ENCODE measurements at places on chromosomes 1 and 21.

DNA sequence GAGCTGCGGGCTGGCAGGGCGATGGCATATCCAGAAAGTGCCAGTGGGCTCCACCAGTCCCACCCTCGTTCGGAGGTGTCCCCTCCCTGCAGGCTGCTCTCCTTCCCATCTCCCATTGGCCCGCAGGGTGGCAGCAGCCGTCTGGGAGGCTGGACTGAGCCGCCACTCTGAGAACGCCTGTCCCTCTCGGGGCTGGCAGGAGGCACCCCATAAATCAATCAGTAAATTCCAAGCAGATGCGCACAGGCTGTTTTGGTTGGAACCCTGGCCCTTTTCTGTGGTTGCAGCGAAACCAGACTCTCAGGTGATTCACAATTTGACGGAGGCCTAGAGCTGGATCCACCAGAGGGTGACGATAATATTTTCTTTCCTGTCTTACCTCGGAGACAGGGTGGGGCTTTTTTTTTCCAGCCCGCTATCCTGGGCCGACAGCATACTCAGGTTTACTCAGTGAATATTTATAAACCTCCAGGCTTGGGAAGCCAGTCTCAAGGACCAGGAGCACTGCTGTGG is 99.7 kb downstream of the GLIS1 start:
- no peak for DNase-seq

GRCh38 chr1:245822996-245823395 is 668.2 kb downstream of the KIF26B start:
- no peak for DNase-seq

GRCh38 chr1:230165536-230165935 is 98.5 kb downstream of the GALNT2 start:
- DNase-seq, result no peak

DNA sequence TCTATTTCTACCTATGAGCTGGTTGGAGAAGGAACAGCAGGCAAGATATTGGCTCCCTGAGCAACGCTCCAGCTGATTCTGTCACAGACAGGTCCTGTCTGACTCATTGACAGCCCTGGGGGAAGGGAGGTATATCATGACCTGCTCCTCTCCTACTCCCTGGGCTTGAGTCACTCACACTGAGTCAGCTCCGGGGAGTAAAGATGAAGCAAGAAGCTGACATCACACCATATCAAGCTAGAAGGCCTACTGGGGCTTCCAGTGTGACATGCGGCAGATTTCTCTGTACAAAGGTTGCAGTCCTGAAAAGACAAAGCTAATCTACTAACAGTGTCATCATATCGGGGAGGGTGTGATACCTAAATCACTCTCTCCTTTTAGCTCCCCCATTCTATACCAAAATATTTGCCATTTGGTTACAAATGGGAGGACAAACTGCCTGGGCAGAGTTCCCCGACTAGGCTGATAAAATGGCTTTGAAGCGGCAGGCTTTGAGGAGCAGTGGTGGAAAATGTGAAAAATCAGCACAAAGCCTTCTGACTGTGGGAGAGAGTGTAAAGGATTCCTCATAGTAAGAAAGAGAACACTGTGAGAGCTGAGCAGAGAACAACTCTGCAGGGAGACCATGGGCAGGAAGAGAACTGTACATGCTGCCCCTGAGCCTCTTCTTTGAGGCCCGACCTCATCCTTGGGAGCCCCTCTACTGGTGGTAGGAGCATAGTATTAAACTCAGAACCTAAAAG is 15.5 kb downstream of the PI4KB start:
- DNase-seq, result peak; percentile 86

DNA sequence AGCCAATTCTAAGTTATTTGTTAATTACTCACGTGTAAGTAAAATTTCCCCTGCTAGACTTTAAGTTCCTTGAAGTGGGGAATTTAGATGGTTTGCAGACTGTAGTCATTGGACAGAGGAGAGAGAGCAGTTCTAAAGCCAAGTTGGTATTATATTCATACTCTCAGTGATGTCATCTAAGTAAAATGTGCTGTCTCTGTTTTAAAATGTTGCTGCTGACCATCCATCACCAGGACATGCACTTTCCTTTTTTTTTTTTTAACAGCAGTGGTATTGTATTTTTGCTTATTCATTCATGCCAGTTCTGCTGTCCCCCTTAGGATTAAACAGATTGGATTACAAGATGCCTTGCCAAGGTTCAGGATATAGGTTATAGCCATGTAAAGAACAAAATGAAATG is 2.3 kb downstream of the TTLL7 start:
- no peak for DNase-seq

GRCh38 chr21:35926003-35926740 is 134.2 kb downstream of the SETD4 start:
- no peak for DNase-seq

- no peak for DNase-seq
Measured at GRCh38 chr1:93661829-93662474, 19.7 kb downstream of the BCAR3 start.

DNA sequence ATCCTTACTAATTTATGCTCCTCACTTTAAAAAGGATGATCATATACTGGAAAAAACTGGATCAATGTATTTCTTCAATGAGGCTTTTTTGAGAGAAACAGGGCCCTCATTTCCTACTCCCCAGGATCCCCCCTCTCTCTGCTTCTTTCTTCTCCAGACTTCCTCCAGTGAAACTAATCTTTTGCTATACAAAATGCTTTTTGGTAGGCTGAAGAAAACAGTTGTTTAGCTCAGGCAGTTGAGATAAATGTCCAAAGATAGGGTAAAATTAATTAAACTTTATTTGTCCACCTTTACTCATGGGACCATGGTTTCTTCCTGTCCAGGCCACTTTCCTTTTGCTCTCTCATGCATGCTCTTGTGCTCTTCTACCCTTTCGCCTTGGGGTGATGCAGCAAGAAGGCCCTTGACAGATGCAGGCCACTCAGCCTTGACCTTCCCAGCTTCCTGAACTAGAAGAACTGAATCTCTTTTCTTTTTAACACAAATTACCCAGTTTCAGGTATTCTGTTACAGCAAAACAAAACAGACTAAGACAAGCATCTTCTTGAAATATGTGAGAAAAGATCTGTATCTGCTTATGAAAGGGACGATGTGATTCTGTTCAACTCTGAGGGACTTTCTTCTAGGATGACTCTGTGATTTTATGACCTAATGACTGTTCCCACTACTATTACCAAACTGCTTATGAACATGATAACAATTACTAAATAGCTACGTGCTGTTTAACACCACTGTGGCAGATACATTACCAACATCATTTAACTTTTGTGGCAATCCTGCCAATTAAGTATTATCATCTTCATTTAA is 63.7 kb downstream of the NVL start:
- DNase-seq, result no peak

DNA sequence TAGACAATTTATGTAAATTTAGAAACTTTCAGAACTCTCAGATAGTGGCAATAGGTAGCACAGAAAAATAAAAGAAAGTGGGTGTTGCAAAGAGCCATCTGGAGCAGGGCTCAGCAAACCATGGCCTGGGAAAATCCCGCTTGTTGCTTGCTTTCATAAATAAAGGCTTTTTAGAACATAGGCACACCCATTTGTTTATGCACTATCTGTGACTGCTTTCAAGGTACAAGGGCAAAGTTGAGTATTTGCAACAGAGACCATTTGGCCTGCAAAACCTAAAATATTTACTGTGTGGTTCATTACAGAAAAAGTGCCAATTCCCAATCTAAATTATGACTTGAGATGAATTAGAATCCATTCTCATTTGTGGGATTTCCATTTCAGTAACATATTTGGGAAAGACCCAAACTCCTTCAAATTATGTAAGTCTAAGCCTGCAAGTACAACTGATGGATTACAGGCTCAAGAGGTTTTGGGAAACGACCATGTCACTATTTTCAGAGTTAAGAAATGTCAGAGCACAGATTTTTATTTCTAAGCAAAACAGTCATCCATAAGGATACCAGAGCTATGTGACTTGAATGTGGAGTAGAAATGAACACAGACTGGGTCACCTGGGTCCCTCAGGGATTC is 43.5 kb upstream of the DPT start:
- no peak for DNase-seq

- no peak for DNase-seq
Measured at GRCh38 chr1:182185136-182185535, 123.6 kb upstream of the ZNF648 start.

- no peak for DNase-seq
Measured at GRCh38 chr1:115320377-115320776, 17.7 kb downstream of the NGF start.

- no peak for DNase-seq
Measured at GRCh38 chr1:67646145-67647035, 38.6 kb upstream of the GADD45A start.

DNA sequence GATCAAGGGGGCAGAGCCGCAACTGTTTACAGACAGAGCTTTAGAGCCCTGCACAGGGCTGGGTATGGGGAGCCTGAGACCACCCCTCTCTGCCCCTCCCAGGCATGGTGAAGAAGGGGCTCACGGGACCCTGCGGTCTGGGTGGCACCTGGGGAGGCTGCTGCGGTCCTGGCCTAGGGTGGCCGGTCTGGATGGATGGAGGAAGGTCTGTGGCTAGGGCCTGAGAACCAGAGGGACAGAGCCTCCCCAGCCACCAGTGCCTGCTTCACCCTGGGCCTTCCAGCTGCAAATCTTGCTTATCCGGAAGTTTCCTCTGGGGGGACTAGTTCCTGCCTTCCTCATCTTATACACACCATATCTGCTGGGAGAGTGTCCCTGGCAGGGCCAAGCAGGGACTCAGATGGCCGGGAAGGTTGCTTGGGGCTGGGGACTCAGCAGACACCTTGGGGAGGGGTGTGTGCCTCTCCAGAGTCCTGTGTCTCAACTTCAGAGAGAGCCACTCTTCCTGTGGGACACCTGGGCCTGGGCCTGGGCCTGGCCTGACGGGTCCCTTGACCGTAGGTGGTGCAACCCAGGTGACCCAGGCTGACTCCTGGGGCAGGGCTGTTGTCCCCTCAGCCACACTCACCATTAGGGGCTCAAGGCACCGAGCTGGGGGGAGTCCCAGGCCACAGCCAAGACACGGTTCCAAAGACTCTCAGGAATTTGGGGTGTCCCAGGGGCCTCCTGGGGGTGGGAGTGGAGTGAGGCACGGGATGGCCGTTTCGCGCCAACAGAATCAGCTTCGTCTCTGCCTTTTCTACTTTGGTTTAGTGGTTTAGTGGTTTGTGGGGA is 52.0 kb upstream of the ACTRT2 start:
- DNase-seq, result no peak

DNA sequence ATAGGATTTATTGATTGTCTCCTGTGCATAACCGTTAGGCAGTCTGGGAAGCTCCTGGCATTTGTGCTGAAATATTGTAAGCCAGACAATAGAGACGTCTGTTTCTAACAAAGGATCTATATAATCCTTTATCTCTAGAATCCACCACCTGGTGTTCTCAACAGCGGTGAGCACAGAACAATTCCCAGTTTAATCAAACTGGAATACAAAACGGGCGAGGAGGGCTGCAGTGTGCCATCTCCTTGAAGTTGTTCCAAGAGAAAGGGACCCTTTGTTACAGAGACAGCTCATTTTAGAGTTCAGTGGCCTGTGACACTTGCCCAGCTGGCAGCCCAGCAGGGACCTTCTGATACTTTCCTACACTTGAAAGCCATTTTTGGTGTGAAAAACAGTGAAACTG is 162.8 kb upstream of the IVNS1ABP start:
- DNase-seq, result no peak

GRCh38 chr1:76402128-76402527 is 327.6 kb downstream of the ST6GALNAC3 start:
- no peak for DNase-seq

DNA sequence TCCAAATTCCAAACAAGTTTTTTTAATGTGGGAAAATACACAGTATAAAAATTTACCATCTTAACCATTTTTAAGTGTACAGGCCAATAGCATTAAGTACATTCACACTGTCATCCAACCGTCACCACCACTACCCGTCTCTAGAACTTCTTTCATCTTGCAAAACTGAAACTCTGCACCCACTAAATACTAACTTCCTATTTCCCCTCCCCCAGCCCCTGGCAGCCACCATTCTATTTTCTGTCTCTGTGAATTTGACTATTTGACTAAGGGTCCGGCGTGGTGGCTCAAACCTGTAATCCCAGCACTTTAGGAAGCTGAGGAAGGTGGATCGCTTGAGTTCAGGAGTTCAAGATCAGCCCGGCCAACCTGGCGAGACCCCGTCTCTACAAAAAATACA is 36.1 kb downstream of the CLSTN1 start:
- DNase-seq, result peak; percentile 61

DNA sequence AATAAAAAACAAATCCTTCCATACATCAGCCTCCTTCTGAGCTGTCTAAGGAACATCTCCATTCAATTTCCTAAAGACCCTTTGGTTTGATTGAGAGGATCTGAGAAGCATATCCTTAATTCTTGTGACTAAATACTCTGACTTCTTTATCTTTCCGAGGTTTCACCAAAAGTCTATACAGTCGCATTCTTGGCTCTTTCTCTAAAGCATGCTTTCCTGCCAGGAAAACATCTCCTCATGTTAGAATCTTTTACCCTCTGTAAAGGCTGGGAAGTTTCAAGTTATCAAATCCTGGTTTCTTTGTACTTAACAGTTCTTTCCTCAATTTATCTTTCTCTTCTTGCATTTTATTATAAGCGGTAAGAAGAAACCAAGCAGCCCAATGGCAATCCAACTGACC is 630.4 kb downstream of the PTPRC start:
- no peak for DNase-seq

- DNase-seq, result no peak
Measured at GRCh38 chr1:56576880-56577405, 2.4 kb downstream of the PLPP3 start.

- no peak for DNase-seq
Measured at GRCh38 chr21:41819236-41819855, 52.5 kb upstream of the RIPK4 start.

- no peak for DNase-seq
Measured at GRCh38 chr1:3767328-3767925, 5.1 kb upstream of the SMIM1 start.

- no peak for DNase-seq
Measured at GRCh38 chr1:41580021-41580420, 95.5 kb upstream of the EDN2 start.

DNA sequence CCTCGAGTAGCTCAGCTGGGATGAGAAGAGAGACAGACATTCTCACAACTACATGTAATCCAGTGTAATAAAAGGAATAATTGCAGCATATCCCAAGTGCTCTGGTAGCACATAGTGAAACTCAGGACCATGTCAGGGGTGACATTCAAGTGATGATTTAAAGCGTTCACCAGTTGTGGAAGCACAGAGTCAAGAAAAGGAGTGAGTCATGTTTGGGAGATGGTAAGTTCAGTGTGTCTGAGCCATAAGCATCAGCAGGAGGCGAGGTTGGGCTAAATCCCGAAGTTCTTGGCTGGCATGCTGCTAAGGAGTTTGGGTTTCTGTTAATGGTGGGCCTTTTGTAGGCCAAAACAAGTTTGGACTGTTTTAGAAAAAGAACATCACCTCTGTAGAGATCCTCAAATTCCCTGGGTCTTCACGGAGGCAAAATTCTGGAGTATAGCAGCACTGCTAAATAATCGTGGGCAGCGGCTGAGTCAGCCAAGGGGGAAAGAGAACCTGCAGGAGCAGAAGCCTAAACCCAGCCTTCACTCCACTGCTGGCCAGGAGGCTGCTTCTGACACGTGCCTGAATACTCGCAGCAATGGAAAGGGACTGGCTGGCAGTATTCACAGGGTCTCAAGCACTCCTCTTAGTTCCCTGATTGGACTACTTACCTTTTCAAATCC is 7.2 kb upstream of the NHLH1 start:
- DNase-seq, result no peak

- no peak for DNase-seq
Measured at GRCh38 chr1:19081218-19081893, 124.9 kb upstream of the IFFO2 start.
